Activated CD8-positive, alpha-beta memory T cell treated with anti-CD3 and anti-CD28 coated beads, Interleukin-2, amount 10 ng/mL, durations not matched to agents 7 days and 5 days (primary cell): ENCODE measurements at places on chromosomes 3 and 15.

DNA sequence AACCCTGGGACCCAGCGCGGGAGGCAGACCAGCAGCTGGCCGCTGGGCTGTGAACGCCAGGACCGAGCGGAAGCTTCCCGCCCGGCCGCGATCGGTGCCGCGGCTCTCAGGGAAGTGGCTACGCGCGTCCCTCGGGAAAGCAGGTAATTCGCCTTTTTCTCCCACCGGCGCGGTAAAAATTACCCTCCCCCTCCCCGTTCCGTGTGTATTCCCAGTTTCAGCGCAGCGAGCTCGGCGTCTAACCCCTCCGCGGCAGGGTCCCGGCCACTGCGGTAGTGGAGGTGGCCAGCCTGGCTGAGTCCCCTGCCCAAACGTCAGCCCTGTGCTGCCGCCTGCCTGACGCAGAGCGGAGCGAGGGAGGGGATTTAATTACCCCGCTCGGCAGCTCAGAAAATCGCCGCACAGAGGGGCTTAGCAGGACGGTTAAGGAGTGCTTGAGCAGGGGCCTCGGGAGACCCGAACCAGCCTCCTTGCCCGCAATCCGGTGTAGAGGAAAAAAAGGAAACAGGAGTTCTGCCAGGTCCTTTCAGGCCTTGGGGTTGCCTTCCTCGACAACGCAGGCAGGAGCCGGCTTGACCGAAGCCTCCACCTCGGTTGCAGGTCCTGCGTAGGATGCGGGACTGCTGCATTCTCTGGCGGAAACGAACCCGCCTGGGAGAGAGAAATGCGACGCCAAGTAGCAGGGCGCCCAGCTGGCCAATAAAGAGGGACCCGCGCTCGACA is 2.9 kb downstream of the GATA2 start:
- peak overlapping the region; percentile 36 for H3K27ac ChIP-seq
- peaks cover 80% of the 10 kb centered on the region for H3K27me3 ChIP-seq
- no peaks in the 10 kb centered on the region for H3K36me3 ChIP-seq
- DNase-seq = no peak

GRCh38 chr3:185960522-185961288 is 22.9 kb upstream of the TRA2B start:
- H3K27me3 ChIP-seq = peaks cover 20% of the 10 kb centered on the region
- no peak overlapping the region for H3K27ac ChIP-seq
- no peak overlapping the region for H3K4me3 ChIP-seq

- peaks cover 54% of the 10 kb centered on the region for H3K27me3 ChIP-seq
- H3K36me3 ChIP-seq = no peaks in the 10 kb centered on the region
- DNase-seq = peak; percentile 50
- H3K4me1 ChIP-seq = peaks cover 37% of the 10 kb centered on the region
- H3K4me3 ChIP-seq = peak overlapping the region; percentile 72
Observed at GRCh38 chr15:40439960-40440742, 602 bp upstream of the BAHD1 start.

DNA sequence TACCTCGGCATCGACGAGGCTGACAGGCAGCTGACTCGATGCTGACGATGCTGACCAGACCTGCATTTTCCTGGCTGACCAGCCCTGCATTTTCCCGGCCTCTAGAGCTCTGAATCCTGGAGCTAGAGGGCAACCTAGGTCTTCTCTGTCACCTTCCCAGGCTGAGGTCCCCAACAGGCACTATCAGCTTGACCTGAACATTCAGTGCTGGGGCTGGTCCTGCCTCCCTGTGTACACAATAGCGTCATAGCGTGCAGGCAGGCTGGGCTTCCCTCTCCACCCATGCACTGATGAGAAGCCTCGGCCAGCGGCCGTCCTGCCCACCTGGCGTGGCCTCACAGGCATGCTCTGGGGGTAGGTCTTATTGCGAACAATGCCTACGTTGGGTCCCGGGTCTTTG is 62.3 kb upstream of the SNRPA1 start:
- H3K36me3 ChIP-seq = peaks cover 2% of the 10 kb centered on the region
- H3K4me1 ChIP-seq = peaks cover 13% of the 10 kb centered on the region
- H3K27ac ChIP-seq = no peak overlapping the region

- peaks cover 2% of the 10 kb centered on the region for H3K4me1 ChIP-seq
- H3K36me3 ChIP-seq = no peaks in the 10 kb centered on the region
- H3K27me3 ChIP-seq = peaks cover 9% of the 10 kb centered on the region
- no peak for DNase-seq
Observed at GRCh38 chr3:172717493-172718088, 6.7 kb upstream of the NCEH1 start.

DNA sequence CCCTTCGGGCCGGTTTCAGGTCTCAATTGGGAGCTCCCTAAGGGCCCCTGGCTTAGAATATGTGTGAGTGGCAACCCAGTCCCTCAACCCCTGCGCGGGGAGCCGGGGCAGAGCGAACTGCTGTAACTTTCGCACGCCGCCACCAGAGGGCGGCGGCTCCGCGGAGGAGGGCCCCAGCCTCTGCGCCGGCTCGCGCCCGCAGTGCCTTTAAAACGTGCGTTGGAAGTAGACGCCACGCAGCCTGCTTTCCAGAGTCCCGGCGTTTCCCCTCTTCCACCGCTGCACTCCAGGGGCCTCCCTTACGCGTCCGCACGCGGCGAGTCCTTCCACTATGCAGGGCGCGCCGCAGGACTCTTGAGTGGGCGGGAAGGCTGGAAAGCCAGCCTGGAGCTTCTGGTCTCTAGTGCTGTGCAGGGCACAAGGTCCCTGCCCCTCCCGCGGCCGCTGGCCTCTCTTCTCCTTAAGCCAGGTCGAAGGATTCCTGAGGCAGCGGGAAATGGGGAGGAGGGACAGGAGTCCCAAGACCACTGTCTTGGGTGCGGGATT is 23.7 kb upstream of the RNU6-1 start:
- peaks cover 5% of the 10 kb centered on the region for H3K4me1 ChIP-seq
- peaks cover 24% of the 10 kb centered on the region for H3K27me3 ChIP-seq
- H3K4me3 ChIP-seq = peak overlapping the region; percentile 39
- H3K36me3 ChIP-seq = no peaks in the 10 kb centered on the region

- DNase-seq = no peak
- H3K27me3 ChIP-seq = peaks cover 15% of the 10 kb centered on the region
- peaks cover 3% of the 10 kb centered on the region for H3K36me3 ChIP-seq
- no peak overlapping the region for H3K4me3 ChIP-seq
- peaks cover 21% of the 10 kb centered on the region for H3K4me1 ChIP-seq
Observed at GRCh38 chr15:99495430-99496301, 70.1 kb upstream of the MEF2A start.

DNA sequence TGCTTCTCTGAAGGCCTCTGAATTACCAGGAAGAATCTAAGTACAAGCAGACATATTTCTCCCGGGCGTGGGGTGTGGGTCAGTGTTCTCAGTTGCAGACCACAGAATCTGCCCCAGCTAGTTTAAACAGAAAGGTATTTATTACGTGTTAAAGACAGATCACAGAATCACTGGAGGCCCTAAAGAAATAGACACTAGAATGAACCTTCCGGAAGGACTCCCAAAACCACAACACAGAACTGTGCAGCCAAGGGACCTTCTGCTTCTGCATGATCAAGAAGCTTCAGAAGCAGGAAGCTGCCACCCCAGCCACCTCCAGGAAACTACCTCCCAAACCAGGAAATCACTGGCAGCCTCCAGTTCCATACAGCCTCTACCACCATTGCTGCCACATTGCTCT is 32.7 kb upstream of the ZFAND6 start:
- no peak overlapping the region for H3K27ac ChIP-seq
- peaks cover 32% of the 10 kb centered on the region for H3K4me1 ChIP-seq
- DNase-seq = no peak
- H3K4me3 ChIP-seq = no peak overlapping the region

DNA sequence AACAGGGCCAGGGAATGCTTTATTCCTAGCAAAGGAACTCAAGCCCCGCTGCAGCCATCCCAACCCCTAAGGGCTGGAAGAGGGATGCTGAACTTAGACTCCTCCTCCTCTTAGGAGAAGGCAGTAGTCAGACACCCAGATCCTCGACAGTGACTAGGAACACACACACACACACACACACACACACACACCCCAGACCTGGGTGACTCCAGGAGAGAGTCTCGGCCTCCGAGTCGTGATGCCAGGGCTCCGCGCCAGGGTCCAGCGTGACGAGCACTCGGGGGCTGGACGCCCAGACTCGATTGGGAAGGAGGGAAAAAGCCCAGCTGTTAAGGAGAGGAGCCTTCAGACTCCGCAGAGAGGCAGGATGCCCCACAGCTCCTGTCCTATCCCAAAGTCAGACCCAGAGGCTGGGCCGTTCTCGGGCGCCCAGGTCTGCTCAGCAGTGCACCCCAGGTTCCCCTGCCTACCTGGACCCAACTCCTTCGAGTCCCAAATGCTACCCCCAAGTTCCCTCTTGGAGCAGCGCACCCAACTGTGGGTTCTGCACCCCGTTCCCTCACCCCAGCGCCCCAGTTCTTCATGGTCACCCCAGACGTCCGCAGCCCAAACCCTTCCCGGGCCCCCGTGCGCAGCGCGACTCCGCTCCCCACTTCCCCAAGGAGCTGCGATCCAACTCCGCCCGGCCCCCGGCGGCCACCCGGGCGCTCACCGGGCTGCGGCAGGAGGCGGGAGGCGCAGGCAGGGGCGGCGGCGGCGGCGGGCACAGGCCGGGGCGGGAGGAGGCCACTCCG is 421 bp downstream of the BMF start:
- peak overlapping the region; percentile 82 for H3K4me3 ChIP-seq
- H3K27me3 ChIP-seq = peaks cover 28% of the 10 kb centered on the region
- no peak overlapping the region for H3K27ac ChIP-seq

DNA sequence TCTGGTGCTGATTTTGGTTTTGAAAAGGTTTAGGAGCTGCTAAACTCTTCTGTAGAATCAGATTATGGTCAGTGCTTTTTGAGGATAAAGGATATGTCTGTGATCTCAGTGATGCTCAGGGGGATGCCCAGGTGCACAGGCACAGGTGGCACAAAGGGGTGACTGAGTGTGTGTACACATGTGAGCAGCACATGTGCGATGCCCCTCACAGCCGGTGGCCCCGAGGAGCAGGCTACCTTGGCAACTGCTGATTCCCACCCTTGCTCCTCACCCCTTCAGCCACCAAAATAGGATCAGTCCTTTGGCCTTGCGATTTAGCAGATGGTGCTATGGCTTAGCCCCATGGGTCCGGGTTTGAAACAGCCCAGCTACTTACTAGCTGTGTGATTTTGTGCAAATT is 51.1 kb downstream of the POMGNT2 start:
- H3K27me3 ChIP-seq = peaks cover 3% of the 10 kb centered on the region
- no peak overlapping the region for H3K27ac ChIP-seq
- peak; percentile 37 for DNase-seq
- no peaks in the 10 kb centered on the region for H3K4me1 ChIP-seq
- no peak overlapping the region for H3K4me3 ChIP-seq
- peaks cover 3% of the 10 kb centered on the region for H3K36me3 ChIP-seq

GRCh38 chr3:42175386-42176240 is 84.5 kb downstream of the TRAK1 start:
- peaks cover 6% of the 10 kb centered on the region for H3K36me3 ChIP-seq
- H3K4me1 ChIP-seq = peaks cover 30% of the 10 kb centered on the region
- H3K27ac ChIP-seq = no peak overlapping the region
- no peak for DNase-seq

DNA sequence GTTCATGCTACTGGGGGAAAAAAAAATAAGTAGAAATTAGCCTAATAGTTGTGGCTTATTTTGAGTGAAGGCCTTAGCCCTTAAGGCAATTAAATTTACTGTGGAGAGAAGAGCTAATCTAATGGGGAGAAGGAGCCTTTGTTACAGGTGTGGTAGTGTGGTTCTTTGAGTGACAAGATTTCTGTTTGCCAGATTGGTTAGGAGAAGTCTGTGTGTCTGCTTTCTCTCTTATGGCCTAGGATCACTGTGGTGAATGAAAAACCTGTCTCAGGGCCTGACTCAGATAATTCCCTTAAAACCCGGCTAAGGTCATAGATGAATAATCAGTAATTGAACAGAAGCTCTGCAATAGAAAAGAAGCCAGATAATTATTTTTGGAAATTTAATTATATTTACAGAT is 27.0 kb downstream of the OPA1 start:
- DNase-seq = no peak
- peak overlapping the region; percentile 74 for H3K27ac ChIP-seq
- H3K27me3 ChIP-seq = no peaks in the 10 kb centered on the region

DNA sequence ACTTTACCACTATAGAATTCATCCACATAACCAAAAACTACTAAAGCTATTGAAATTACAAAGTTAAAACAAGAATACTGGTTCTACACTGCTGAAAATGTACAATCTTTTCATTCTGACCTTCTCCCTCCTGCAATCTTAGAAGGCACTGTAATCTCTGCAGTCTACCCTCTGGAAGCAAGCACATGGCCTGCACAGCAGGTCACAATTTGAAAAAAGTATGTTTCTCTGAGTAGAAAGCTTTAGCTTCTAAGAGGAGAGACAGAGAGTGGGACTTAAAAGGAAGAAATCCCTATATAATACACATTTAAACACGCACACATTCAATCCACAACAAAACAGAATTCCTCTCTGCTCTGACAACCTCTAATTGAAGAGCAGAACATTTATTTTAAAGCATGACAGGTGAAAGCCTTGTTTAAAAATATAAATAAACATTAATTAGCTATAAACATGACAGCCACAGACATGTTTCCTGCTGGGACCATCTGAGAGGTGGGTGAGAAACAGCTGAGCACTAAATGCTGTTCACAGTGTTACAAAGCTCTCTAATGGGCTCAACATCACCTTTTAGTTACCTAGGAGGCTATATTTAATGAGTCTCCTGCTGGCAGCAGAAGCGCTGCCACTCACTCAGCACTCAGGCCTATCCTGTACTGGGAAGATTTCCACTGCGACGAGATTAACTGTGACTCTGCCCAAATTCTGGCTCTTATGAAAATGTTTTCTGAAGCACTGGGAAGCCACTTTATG is 447.4 kb downstream of the AGBL1 start:
- H3K36me3 ChIP-seq = no peaks in the 10 kb centered on the region
- no peak overlapping the region for H3K4me3 ChIP-seq
- no peak for DNase-seq
- H3K27ac ChIP-seq = no peak overlapping the region
- no peaks in the 10 kb centered on the region for H3K4me1 ChIP-seq

- DNase-seq = no peak
- no peak overlapping the region for H3K27ac ChIP-seq
- H3K27me3 ChIP-seq = peaks cover 25% of the 10 kb centered on the region
- no peak overlapping the region for H3K4me3 ChIP-seq
- no peaks in the 10 kb centered on the region for H3K36me3 ChIP-seq
Observed at GRCh38 chr3:124292329-124292728, 300.4 kb upstream of the ROPN1 start.

- no peaks in the 10 kb centered on the region for H3K36me3 ChIP-seq
- no peak overlapping the region for H3K27ac ChIP-seq
- H3K27me3 ChIP-seq = no peaks in the 10 kb centered on the region
- no peak for DNase-seq
- H3K4me1 ChIP-seq = no peaks in the 10 kb centered on the region
Observed at GRCh38 chr3:168843481-168843880, 747.8 kb upstream of the GOLIM4 start.
